ENCODE measurements at places on chromosomes 11 and 22.

- no peak for DNase-seq
Measured at GRCh38 chr11:117996058-117996457, 9.9 kb downstream of the IL10RA start.

GRCh38 chr11:69984457-69985261, 93.5 kb upstream of the ANO1 start:
- no peak for DNase-seq

- no peak for DNase-seq
Measured at GRCh38 chr11:1864231-1864630, 11.3 kb downstream of the LSP1 start.

GRCh38 chr11:9688716-9689511, 25.0 kb downstream of the SWAP70 start:
- DNase-seq, result peak; percentile 88

- DNase-seq, result no peak
Measured at GRCh38 chr11:114314096-114314495, 17.9 kb downstream of the NNMT start.

GRCh38 chr11:5705688-5706087, 16.1 kb downstream of the TRIM22 start:
- no peak for DNase-seq

All from Ammon's horn (tissue), 1 donor.